Stimulated activated CD4-positive, alpha-beta T cell treated with anti-CD3 and anti-CD28 coated beads, Interleukin-2, amount 100 ng/mL, for 24 hours (primary cell): ENCODE measurements at places on chromosomes 12 and 14.

GRCh38 chr12:4451694-4452093 lies 6.1 kb upstream of the FGF6 start:
- no peak for DNase-seq

- peak; percentile 61 for DNase-seq
Measured at GRCh38 chr12:26126340-26127284, 1.8 kb upstream of the BHLHE41 start.

- DNase-seq: no peak
Measured at GRCh38 chr12:91951571-91951970, 194.1 kb downstream of the BTG1 start.

DNA sequence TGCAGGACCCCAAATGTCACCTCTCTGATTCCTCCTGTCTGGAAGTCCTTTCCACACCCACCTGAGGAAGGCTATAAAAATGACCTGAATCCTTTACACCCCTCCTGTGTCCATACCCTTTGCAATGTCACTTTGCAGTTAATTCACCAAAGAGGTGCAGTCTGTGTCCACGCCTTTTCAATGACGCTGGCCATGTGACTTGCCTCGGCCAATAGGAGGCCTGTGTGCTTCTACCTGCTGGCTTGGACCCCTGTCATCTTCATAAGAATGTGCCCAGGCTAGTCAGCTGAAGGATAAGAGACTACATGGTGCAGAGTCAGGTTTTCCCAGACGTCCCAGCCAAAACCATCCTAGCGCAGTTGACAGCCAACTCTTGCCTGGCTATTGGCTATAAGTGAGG lies 101.4 kb downstream of the KSR2 start:
- no peak for DNase-seq

DNA sequence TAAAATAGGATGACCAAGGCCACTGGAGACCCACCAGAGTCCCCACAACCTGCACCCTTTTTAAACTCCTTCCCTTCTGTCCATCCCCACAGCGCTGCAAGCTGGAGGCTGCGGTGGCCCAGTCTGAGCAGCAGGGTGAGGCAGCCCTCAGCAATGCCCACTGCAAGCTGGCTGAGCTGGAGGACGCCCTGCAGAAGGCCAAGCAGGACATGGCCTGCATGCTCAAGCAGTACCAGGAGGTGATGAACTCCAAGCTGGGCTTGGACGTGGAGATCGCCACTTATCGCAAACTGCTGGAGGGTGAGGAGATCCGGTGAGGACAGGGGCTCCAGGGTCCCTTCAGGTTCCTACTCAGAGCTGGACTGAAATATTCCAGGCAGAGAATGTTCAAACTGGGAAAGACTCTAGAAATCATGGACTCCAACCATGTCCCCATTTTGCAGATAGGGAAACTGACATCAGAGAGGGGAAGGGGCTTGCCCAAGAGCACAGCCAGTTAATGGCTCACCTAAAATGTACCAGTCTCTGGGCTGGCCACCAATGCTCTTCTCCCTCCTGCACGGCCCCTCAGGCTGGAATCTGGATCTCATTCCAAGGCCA lies 17.2 kb downstream of the KRT85 start:
- DNase-seq: no peak

DNA sequence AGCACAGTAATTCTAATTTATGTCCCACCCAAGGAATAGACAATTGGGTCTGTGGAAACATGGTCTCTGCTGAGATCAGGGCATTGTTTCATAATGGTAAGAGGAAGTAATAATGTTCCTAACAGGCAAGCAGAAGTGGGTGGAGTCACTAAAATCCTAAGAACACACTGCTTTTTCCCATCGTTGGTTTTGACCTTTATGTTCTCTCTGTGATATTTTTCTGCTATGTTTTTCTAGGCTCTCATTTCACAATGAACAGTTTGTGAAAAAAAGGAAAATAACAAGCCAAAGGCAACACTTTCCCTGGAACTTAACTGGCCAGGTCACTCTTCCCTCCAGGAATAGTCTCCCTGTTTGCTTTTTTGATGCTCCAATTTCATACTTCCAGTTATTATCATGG lies 80.6 kb upstream of the OVCH1 start:
- no peak for DNase-seq

DNA sequence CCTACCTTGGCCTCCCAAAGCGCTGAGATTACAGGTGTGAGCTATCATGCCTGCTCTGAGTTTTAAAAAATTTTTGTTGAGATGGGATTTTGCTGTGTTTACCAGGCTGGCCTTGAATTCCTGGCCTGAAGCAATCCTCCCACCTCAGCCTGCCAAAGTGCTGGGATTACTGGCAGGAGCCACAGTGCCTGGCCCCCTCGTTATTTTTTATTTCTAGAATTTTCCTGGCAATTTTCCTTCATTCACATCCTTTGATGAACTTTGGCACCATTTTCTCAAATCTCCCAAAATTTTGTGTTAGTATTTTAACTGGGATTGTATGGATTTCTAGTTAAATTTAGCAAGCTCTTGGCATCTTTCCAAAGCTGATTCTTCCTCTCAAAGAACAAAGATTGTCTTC lies 24.6 kb upstream of the SCARB1 start:
- DNase-seq: no peak

DNA sequence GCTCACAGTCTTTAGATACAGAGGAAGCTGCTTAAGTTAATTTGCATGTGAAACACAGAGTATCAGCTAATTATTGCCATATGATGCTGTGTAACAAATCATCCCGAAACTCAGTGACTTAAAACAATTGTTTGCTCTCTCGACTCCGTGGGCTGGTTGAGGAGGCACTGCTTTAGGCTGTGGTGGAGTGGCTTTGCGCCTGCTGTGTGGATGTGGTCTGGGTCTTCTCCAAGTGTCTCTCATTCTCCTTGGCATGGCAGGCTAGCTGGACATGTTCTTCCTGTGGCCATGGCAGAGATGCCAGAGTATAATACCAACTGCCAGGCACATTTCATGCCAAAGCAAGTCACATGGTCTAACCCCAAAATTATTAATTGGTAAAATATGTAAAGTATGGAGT lies 40.9 kb downstream of the PELI2 start:
- DNase-seq: no peak

DNA sequence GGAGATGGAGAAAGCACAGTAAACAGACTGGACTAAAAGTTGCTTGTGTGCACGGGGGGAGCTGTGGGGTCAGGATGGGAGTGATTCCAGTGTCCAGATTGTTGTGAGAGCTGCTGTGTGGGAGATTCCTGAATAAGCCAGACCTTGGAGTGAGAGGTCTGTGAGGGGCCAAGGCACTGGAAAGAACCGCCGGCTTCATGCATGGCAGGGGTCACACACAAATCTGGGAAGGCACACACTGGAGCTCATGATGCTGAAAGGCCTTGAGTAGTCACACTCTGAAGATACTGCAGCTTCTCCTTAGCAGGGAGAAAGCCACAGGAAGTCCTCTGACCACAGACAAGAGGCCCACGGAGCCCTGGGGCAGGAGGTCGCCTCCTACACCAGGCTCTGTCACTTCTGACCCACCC lies 23.1 kb downstream of the ADCY6 start:
- no peak for DNase-seq

GRCh38 chr12:53227341-53227740 lies 4.7 kb downstream of the RARG start:
- no peak for DNase-seq

DNA sequence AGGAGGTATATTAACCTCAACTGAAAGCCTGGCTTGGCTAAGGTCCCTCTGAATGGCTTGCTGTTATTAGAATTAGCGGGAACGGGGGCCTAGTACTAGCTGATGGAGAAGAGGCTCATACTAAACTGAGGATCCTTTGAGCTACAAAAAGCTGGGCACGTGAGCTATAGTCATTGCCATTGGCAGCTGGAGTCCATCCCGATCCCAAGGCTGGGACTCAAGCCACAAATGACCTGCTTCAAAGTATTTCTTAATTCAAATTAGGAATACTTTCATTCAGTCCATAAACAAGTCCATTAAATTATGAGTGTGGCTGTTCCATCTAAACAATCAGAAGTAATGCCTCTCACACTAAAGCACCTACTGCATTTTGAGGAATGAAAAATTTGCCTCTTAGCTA lies 114.5 kb downstream of the DACT1 start:
- no peak for DNase-seq

GRCh38 chr14:100067481-100067880 lies 2.3 kb downstream of the EVL start:
- no peak for DNase-seq
